ENCODE measurements at places on chromosomes 5 and 9.
A peak's percentile ranks its signal among the peaks of the same experiment; 100 is the strongest.

DNA sequence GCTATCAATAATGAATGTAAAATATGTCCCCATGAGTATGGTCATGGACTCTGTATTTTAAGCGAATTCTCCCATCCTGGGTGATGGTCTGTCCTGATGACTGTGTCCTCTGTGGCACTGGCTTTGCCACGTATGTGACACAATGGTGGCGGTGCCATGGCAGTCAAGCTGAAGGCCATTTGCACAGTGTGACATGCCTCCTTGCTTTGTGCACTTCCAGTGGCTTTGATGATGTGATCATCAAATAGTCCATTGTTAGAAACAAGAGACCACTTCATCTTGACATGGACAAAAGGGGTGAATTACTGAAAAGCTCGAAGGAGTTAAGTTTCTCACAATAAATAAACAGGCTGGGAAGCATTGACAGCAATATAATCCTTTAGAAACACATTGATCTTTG, 31.0 kb upstream of the PRRC1 start:
- DNase-seq: no peak

- peak; percentile 32 for DNase-seq
Observed at GRCh38 chr5:180470966-180471582, 23.1 kb upstream of the CNOT6 start.

GRCh38 chr9:71721855-71722254, 46.5 kb downstream of the CEMIP2 start:
- no peak for DNase-seq

- no peak for DNase-seq
Observed at GRCh38 chr5:146124580-146124979, 19.2 kb upstream of the PLAC8L1 start.

DNA sequence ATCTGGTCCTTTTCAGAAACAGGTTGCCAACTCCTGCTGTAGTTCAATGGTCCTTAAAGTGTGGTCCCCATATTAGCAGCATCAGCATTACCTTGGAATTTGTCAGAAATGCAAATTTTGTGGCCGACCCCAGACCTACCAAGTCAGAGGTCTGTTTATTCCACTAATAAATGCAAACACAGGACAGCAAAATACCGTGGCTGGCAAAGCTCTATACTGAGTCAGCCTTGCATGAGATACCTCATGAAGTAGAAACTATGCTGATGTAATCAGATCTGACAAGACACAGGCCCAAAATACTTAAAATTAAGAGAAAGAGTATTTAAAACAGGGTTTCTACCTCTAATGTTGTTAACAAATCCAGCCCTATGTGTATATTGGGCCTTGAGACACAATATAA, 3.0 kb downstream of the GOLM1 start:
- no peak for DNase-seq

DNA sequence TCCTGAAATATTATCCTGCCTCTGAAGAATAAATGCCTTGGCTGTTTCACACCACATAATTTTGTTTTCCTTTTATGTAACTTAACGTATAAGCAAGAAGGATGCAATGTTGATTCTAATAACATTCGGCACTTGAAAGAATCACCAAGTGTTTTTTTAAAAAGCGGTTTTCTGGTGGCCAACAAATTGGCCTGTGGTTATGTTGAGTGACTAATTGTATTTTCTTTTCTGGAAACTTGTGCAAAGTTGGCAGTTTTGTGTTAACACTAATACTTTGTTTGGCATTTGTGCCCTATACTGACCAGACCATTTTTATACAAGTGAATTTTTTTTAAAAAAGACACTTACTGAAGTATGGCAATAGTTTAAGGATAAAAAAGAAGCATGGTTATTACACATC, 452.7 kb downstream of the BNC2 start:
- DNase-seq: no peak

GRCh38 chr9:11933926-11934325, 759.3 kb upstream of the TYRP1 start:
- no peak for DNase-seq

DNA sequence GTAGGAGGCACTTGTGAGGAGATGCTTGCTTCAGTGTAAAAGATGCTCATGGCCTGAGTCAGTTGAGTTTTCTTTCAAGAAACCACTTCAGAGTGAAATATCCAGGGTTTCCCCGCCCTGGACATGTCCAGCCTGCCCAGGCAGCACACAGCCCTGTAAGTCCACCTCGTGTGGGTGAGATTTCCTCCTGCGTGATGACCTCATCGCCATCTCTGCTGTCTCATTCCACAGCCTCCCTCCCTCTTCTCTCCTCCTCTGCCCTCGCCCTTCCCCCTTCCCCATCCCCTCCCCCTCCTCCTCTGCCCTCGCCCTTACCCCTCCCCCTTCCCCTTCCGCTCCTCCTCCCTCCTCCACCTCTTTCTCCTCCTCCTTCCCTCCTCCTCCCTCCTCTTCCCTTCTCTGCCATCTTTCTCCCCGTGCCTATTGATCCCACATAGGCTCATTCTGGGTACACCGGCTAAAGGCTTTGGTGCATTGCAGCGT, 34.0 kb upstream of the NCS1 start:
- no peak for DNase-seq

DNA sequence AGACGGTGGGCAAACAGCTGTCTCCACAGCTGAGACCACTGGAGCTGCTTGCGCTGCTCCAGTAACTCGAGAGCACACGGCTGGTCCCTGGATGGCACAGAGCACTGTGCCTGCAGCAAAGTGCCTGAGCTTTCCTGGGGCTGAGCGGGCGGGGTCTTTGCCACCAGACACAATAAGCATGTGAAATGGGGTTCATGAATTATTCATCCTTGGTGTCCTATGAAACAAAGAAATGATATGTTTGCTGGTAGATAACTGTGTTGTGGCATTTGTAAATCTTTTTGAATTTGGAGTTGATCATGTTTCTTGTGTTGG, 151.7 kb upstream of the MPDZ start:
- no peak for DNase-seq

GRCh38 chr9:110807956-110808598, 139.5 kb downstream of the MUSK start:
- no peak for DNase-seq

DNA sequence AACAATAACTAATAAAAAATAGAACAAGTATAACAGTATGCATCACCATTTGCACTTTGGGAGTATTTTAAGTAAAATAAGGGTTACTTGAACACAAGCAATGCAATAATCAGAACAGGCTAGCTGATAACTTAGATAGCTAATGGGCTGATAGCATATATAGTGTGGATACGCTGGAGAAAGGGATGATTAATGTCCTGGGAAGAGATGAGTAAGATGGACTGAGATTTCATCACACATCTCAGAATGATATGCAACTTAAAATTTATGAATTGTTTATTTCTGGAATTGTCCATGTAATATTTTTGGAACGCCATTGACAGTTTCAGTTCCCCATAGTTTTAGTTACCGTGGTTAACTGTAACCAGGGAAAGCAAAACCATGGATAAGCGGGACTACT, 173.6 kb downstream of the ISL1 start:
- no peak for DNase-seq

DNA sequence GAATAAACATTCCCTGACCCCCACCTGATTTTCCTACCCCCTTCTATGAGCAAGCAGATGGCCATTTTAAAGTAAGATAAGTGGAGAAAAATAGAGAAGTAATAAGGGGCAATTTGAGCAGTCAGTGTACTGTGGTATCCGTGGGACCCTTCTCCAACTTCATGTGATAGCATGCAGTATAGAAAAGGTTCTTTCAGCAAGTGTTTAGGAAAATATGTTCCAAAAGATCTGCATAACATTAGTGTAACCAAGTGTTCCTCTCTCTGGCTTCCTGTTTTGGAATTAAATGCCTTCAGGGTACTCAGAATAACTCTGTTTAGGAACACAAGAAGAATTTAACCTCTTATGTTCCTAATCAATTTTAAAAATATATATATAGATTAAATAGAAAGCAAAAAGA, 134.9 kb downstream of the ATG10 start:
- no peak for DNase-seq

DNA sequence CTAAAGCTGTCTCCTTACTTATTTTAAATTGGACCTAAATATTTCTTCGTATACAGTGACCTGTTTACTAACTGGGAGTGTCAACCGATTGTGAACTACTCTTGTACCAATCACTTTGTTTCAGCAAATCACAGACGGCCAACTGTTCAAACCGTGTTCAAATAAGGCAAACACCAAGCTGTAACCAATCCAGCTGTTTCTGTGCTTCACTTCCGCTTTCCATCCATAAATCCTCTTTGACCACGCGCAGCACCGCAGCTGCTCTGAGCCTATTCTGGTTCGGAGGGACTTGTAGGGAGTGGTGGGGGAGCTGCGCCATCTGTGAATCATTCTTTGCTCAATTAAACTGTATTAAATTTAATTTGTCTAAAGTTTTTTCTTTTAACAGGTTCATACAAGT, 4.8 kb upstream of the FAM240B start:
- no peak for DNase-seq

- no peak for DNase-seq
Observed at GRCh38 chr5:157172403-157172802, 6.3 kb upstream of the GARIN3 start.

DNA sequence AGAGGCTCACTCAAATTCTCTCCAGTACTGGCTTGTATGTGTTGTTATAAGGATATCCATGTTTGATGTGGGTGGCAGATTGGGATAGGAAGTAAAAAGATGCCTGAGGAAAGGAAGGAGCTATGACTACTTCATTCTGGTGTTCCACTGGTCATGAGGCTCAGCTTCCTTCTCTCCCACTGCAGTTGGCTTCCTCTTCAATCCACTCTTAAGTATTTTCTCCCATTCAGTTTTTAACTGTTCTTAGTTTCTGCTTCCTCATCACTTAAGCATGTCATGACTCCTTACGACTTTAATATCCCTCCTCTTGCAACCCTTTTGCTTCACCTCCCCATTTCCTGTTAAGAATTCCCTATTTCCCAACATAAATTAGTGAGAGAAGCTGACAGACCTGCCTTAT, 81.1 kb downstream of the PJA2 start:
- DNase-seq: no peak

GRCh38 chr5:9054821-9055589, 490.9 kb downstream of the SEMA5A start:
- DNase-seq: no peak

- no peak for DNase-seq
Observed at GRCh38 chr5:15222156-15222555, 277.8 kb upstream of the FBXL7 start.

DNA sequence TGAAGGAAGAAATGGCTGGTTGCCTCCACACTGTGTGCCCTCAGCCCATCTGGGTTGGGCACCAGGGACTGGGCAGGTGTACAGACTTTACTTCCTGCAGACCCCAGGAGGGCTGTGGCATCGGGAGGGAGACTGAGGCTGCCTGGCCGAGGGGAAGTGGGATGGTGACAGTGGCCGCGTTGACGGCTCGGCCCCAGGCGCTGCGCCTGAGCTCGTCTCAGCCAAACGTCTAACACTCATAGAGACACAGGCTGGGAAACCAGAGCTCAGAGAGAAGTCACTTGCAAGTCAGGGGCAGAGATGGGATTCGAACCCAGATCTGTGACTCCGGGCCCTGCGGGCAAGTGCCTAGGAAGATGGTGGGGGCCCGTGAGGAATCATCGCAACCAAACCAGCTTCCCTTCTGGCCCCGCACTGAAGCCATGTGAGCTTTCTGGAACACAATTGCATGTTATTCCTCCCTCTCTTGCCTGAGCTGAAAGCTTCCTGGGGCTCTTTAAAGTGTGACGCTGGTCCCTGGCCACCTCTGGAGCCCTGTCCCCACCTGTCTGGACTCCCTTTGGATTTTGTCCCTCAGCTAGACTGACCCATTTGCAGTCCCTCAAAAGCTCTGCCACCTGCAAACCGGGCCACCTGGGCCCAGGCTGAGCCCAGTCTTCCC, 53.1 kb upstream of the FUBP3 start:
- DNase-seq: no peak

GRCh38 chr9:107699231-107699630, 209.7 kb upstream of the KLF4 start:
- no peak for DNase-seq

- no peak for DNase-seq
Observed at GRCh38 chr5:54526604-54527288, 9.2 kb downstream of the SNX18 start.

GRCh38 chr5:5181650-5182324, 41.7 kb downstream of the ADAMTS16 start:
- no peak for DNase-seq

DNA sequence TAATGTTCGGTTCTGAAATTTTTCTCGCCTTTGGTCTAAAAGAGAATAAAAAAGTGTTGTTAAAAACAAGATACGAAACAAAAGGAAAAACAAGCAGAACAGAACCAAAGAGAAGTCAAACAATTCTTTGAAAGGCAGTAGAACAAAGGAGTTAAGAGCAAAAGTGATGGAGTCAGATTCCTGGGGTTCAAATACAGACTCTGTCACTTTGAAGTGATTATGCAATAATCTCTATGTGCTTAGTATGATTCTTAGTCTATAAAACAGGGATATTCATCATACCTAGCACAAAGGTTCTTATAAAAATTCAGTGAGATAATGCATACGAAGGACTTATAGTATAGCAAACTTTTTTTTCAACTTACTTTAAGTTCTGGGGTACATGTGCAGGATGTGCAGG, 48.3 kb downstream of the C9 start:
- no peak for DNase-seq

DNA sequence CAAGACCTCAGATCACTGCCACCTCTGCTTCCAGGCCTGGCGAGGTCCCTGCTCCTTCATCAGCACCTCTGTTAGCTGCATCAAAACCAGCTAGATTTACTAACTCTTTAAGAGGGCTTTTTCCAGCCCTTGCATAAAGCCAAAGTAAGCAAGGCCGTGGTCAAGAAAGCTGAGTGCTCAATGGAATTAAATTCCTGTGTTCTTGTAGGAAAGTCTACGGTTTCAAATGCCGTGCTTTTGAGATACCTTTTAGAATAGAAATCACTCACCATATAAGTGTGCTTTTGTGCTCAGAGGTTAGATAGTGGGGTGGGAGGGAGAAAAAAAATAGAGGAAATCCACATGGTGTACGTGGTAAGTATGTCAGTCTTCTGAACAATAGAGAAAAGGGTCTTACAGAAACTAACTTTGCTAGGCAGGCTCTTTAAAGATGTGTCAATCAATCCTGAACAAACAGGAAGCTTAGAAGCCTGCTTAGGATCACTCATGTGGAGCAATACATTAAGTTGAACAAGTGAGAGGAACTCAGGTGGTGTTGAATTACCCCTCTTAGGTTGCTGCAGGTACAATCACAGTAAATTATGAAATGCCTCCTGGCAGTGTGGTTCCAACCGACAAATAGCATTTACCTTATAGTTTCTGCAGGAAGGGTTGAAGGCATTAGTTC, 79.7 kb downstream of the SEMA6A start:
- DNase-seq: no peak

DNA sequence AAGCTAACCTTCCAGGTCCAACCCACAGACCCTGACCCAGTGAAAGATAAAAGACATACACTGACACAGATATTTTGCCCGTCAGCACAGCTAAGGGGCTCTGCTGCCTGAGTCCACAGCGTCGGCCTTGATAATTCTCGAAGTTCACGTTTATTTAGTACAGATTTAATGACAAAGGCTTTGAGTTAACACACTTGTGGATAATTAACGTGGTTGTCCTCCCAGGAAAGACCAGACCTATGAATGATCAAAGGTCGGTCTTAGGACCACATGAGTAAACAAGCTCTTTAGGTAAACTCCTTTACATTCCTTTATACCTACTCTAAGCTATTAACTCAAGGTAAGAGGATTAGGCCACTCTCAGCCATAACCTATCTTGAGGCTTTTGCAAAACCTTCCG, 11.3 kb upstream of the TEX10 start:
- no peak for DNase-seq
